CD4-positive, alpha-beta T cell treated with Interleukin-4 for 4 hours (primary cell): ENCODE measurements at places on chromosomes 6 and 20.

DNA sequence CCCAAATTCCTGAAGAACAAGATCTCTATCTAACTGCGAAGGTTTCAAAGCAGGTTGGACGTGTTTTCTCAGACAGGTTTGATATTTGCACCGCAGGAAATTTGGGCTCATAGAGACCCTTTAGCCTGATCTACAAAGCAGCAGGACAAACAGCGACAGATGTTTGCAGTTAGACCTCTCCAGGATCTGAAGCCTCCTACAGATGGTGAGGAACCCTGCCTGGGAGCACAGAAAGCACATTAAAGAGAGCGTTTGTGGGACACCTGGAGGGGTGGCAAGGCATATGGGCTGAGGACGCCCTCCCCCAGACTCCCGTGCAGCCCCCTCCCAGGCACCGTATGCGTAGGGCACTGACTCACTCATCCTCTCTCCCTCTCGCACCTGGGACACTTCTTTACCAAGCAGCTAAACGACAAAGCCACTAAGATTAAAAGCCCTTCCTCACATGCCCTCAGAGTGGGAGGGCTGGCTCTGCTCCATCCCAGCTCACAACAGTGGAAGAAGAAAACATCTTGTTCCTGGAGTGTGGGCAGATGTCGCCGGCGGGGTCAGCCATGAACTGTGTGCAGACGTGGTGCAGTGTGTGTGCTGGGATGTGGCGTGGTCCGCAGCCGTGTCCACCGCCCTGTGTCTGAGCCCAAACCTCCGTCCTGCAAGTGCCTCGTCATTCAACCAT, 249.7 kb upstream of the AFDN start:
- no peak for DNase-seq

DNA sequence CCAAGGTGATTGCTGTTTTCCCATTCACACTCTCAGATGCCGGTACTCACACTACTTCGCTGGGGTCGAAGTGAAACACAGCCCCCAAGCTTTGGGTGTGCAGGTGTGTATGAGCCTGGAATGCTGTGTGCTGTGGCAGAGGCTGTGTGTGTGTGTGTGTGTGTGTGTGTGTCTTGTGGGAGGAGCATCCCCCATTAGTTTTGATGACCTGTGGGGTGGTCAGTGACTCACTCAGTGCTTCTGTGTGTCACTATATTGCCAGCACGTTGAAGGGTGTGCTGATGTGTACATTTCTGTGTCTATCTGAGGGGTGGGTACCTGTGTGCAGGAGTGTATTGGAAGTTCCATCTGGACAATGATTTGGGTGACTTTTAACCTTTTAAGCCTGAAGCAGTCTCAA, 5.0 kb upstream of the SLC12A5 start:
- DNase-seq: no peak

- DNase-seq: no peak
These were observed 161.4 kb downstream of the PDE7B start for GRCh38 chr6:136012943-136013342.

GRCh38 chr6:136784271-136784664, 8.0 kb downstream of the MAP3K5 start:
- no peak for DNase-seq

DNA sequence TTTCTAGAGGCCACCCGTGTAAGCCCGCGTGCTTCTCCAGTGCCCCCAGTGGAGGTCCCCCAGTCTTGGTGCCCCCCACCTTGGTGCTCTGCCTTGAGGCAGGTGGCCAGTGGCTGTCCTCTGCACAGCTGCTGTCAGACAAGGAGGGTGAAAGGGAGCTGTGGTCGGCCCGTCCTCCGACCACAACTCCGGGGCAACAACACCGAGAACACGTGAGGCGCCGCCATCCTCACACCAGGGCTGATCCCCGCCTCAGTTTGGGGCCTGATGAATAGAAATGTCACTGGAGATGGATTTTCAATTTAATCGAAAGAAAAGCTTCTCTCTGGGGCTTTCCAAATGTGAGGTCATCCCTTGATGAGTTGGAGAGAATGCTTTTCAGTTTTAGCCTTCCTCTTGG, 304.6 kb downstream of the CDH4 start:
- DNase-seq: no peak

GRCh38 chr6:118436482-118436881, 111.6 kb upstream of the PLN start:
- DNase-seq: no peak

- DNase-seq: no peak
These were observed 155.0 kb downstream of the GJA1 start for GRCh38 chr6:121590438-121590837.

DNA sequence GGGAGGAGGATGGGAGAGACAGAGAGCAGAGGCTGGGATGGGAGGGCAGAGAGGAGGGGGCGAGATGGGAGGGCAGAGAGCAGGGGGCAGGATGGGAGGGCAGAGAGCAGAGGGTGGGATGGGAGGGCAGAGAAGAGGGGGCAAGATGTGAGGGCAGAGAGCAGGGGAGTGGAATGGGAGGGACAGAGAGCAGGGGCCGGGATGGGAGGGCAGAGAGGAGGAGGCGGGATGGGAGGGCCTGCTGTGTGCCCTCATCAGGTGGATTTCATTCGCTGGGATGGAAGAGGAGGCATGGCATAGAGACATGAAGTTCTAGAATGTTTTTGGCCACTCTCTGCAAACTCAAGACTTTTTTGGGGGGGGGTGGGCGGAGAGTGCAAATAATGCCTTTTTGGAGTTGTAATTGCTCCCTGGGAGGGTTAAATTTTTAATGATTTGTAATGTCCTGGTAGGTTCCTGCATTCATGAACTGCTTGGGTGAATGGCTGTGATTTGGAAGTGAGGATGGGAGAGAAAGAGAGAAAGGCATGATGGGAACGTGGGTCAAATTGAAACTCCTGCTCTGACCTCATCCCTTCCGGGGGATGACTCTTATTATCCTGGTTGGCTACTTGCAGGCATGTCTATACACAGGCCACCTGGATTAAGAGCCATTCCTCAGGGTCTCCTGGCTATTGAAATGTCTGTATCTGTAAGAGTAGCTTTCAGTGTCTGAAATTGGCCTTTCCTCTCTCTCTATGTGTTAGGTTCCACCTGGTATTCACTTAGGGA, 162.4 kb upstream of the AGPAT4 start:
- DNase-seq: no peak

DNA sequence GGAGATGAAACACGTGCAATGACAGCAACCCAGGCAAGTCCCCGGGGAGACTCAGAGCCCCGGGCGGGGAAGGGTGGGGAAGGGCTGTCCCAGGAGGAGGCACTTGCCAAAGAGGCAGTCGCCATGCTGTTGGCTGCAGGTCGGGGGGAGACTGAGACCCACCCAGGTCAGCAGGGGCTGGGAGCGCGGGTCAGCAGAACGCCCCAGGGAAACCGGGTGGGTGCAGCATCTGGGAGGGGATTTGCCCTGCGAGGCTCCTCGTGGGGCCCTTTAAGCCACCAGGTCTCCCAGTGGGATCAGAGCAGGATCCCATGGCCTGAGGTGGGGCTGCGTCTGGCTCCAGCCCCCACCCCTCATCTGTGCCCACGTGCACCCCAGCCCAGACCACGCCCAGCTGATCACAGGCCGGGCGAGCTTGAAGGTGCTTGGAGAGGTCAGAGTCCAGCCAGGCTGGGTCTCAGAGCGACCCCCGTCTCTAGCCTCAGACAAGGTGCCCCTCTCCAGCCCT, 65.5 kb downstream of the YTHDF1 start:
- no peak for DNase-seq

GRCh38 chr6:163095401-163095800, 319.1 kb upstream of the QKI start:
- no peak for DNase-seq

- DNase-seq: no peak
These were observed 49.2 kb upstream of the ZFP64 start for GRCh38 chr20:52240802-52241201.

- no peak for DNase-seq
These were observed 3.0 kb downstream of the ADGRF4 start for GRCh38 chr6:47701363-47701762.

DNA sequence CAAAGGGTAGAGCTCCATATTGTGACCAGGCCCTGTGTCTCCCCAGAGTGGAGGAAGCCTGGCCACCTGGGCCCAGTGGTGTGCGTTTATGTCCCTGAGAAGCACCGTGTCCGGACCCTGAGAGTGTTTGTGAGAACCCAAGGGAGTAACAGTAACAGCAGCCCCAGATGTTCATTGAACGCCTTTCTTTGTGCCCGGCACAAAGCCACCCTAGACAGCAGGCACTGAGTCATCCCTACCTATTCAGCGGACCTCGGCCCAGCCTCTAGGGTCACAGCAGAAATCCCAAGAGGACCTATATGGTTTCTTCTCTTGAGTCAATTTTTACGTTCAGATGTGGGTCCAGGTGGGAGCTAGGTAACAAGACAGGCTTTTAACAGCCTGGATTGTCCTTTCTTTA, 24.5 kb downstream of the BCAS4 start:
- no peak for DNase-seq

DNA sequence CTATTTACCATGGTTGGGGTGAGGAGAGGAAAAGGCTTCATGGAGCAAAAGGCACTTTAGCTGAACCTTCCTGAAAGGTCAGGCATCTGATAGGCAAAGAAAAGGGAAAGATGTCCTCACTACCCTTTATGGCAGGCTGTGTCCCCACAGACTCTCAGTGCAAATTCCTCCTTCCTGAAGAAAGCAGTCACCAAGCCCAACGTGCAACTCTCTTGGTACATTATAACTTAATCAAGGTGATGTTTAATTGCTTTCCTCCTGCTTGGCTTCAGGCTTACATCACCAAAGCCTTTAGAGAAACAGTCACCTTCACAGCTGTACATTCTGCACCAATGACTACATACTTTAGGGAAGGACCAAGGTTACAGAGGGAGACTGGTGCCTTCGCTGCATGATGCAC, 2.1 kb upstream of the CLIC5 start:
- no peak for DNase-seq

DNA sequence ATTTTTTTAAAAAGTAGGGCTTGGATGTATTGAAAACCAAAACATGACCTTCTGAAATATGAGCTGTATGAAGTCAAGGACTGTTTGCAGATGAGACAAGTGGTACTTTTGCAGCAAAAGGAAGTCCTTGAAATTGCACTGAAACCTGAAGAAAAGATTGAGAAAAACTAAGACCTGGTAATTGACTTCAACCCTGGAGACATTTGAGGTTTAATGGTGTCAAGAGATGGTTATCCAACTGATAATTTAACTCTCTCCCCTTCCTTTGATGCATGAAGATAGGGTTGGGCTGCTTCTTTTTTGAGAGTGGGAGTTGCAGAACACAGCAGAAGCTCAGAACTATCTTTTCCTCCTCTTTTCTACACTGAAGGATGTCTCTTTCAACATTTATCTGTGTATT, 180.9 kb upstream of the DTNBP1 start:
- DNase-seq: no peak

- DNase-seq: no peak
These were observed 1.1 kb upstream of the GRM1 start for GRCh38 chr6:146027586-146028251.

GRCh38 chr20:50481741-50482140, 28.4 kb upstream of the PTPN1 start:
- DNase-seq: no peak

DNA sequence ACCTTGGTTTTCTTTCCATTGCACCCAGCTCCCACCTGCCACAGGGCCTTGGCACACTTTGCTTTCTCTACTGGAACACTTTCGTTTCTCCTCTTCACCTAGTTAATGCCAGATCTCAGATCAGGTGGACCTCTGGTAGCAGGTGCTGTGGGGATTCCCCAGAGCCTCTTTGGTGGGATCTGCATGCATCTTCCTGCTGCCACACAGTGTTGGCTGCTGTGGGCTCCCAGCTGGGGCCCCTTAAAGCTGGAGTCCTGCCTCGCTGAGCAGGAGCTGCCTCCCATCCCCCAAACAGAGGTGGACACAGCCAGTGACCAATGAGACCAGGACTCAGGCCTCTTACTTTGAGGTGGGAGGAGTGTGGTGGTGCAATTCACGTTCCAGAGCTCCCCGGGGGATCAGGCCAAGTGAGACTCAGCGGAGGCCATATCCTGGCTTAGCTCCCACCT, 28.4 kb downstream of the CEBPB start:
- no peak for DNase-seq

- no peak for DNase-seq
These were observed 127.9 kb downstream of the LMBRD1 start for GRCh38 chr6:69668916-69669315.

DNA sequence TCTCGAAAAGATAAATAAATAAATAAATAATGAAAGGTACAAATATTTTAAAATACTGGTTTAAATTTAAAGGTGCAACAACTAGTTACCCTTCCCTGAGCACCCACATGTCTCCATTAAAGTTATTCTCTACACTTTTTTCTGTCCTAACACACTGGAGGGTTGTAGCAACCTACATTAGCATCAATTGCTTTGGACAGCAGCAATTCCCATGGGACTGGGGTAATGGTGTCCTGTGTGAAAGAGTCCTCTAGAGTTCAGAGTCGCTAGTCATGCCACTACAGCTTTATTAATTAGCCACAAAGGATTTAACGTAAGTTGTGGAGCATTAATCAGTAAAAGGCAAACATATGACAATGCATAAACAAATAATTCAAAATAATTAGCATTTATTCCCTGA, 14.1 kb upstream of the CD24 start:
- no peak for DNase-seq

GRCh38 chr20:14444106-14444505, 106.7 kb upstream of the FLRT3 start:
- DNase-seq: no peak

DNA sequence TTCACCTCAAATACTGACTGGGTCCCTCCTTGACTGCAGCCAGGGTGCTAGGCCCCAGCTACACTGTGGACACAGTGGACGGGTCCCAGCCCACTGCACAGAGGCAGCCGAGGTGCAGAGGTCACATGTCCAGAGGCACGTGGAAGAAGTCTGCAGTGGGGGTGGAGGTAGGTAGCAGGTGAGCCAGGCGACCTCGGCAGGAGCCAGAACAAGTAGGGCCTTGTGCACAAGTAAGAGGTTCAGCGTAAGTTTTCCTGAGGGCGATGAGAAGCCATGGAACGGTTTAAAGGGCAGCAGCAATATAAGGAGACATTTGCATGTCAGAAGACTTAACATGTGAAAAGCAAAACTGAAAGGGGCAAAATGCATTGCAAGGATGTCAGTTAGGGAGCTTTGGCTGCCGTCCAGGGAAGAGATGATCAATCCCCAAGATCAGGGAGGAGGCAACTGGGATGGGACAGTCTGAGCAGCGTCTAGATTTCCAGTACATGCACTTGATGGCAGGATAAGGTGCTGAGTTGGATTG, 49.7 kb upstream of the SNX9 start:
- DNase-seq: no peak

- DNase-seq: no peak
These were observed 14.7 kb downstream of the KCNQ2 start for GRCh38 chr20:63457737-63458136.

- DNase-seq: no peak
These were observed 139.5 kb downstream of the C6orf58 start for GRCh38 chr6:127716465-127716864.

- no peak for DNase-seq
These were observed 204.1 kb upstream of the PREP start for GRCh38 chr6:105606831-105607463.

GRCh38 chr6:158143700-158144099, 24.4 kb downstream of the SERAC1 start:
- no peak for DNase-seq

GRCh38 chr6:56292505-56293181, 45.3 kb upstream of the COL21A1 start:
- DNase-seq: no peak

- no peak for DNase-seq
These were observed 365.8 kb upstream of the JARID2 start for GRCh38 chr6:14880052-14880451.
